ENCODE measurements at places on chromosomes 13 and 19.

- no peak for DNase-seq
These were observed 99.7 kb downstream of the ENOX1 start for GRCh38 chr13:43687038-43687437.

- no peak for DNase-seq
These were observed 46.4 kb upstream of the ZNF254 start for GRCh38 chr19:24040621-24041020.

GRCh38 chr13:109162248-109163036 is 533.0 kb downstream of the MYO16 start:
- DNase-seq = no peak

DNA sequence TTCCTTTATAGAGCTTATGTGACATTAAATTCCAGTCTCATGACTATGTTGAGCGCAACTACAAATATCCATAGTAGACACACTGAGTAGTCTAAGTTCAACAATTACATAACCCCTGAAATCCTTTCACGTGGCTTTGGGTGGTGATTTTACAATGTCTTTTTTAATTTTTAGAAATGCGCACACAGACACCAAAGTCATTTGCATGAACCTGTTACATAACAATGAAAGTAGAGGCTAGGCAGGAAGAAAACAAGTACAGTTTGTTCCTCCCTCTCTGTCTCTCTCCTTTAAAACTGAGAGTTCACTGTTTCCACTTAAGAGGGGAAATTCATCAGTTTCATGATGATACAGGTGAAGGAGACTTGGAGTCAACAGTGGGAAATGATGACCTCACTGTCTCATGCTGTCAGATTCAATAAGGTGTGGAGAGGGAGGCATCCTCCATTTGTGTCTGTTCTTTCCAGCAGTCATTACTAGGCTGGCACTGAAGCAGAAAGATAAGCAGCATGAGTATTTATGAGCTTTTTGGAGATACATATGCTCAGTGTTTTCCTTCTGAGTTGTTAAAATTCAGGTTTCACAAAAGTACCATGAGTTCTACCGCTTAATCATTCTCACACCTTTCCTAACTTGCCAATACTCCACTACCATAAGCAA is 201.8 kb downstream of the LHFPL6 start:
- DNase-seq = no peak

- DNase-seq = peak; percentile 93
These were observed at the start of gene C2CD4C for GRCh38 chr19:408902-409515. TSS of gene C2CD4C (minus strand) at chr19:409147. CDS start at chr19:408361, 786 bp downstream.

DNA sequence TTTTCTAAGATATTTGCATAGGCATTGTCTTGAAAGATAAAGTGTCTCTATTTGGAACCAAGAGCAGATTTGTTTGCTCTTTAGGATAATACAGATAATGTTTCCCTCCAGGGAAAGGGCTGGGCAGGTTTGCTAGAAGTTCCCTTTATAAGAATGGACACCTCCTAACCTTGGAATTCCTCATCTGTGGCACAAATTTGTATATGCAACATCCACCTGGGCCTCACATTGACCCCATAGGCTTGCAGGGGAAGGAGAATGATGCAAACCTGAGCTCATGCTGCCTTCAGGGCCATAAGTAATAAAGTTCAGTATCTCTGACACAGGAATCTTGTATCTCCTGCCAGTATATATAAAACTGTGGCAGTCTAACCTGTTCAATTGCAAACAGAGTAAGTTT is 508.4 kb upstream of the MIR17HG start:
- DNase-seq = no peak

- peak; percentile 84 for DNase-seq
These were observed 8.4 kb upstream of the PRR19 start for GRCh38 chr19:42293540-42293939.

GRCh38 chr13:30615866-30616541 is 1.7 kb upstream of the USPL1 start:
- no peak for DNase-seq

DNA sequence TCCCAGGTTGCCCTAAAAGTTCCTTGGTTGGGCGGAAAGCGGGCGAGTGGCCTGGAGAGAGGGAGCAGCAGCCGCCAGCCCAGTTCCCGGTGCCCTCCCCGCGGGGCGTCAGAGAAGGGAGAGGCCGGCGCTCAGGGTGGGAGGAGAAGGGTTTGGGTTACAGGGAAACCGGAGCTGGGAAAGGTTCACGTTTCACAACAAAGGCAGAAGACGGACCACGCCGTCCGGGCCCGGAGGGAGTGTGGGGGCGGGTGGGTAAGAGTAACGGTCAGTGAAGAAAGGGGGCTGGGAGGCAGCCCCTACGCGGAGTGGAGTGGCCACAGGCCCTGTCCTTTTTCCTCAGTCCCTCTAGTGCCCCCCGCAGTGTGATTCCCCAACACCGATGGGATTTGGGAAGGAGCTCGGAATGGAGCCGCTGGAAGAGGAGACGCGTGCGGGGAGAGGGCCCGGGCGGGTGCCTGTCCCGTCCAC is 1.6 kb downstream of the SIX5 start:
- peak; percentile 90 for DNase-seq

DNA sequence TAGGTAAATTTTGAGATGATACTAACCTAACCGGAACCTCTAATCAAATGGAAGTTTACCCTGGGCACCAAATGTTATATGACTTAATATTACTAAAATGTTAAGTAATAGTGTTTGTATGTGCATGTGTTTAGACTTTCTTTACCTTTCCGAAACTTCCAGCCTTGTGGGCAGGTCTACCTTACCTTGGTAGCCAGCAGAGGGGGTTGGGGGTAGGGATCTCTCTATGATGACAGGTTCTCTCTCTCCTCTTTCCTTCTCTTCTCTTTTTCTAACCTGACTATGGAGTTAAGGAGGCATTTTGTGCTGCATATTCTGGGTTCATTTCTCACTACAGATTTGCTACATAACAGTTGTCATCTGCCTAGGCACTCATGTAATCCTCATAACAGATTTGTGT is 6.8 kb upstream of the FRY start:
- no peak for DNase-seq

DNA sequence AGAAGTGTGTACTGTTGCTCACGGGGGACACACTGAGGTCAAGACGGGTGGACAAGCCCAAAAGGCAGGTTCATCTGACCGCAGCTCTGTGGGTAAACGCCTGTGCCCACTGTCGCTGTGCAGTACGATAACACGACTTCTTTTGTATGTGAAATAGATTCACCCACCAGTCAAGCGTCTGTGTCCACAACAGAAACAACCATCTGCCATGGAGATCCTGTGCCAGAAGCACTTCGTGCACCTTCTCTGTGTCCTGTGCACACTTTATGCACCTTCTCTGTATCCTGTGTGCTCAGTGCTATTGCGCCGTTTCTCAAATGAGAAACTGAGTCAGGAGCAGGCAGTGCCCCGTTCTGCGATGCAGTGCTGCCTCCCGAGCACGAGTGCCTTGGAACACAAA is 138.9 kb downstream of the ATP11A start:
- DNase-seq = no peak
